ENCODE measurements at places on chromosomes 5 and 9. TPM values are rescaled to one million over a fixed set of nuclear protein-coding genes. Genes with fewer than 3 reads are reported as not detected.

Gene LIX1
- total RNA-seq, result not detected

Gene DCTN4
- 78.8 TPM for total RNA-seq

- H3K36me3 ChIP-seq, result no peaks in the 10 kb centered on the region
- DNase-seq, result no peak
- H3K4me3 ChIP-seq, result no peak overlapping the region
- H3K27me3 ChIP-seq, result no peaks in the 10 kb centered on the region
- H3K27ac ChIP-seq, result no peak overlapping the region
- H3K4me1 ChIP-seq, result no peaks in the 10 kb centered on the region
Measured at GRCh38 chr5:143176048-143176447, 227.4 kb downstream of the NR3C1 start.

Gene SPAG8
- 0.39 TPM for total RNA-seq

Gene ADCY2
- 0.15 TPM for total RNA-seq

- H3K27me3 ChIP-seq, result no peaks in the 10 kb centered on the region
- H3K36me3 ChIP-seq, result no peaks in the 10 kb centered on the region
- H3K4me1 ChIP-seq, result peaks cover 54% of the 10 kb centered on the region
- peak; percentile 40 for DNase-seq
- peak overlapping the region; percentile 46 for H3K27ac ChIP-seq
- peak overlapping the region; percentile 68 for H3K4me3 ChIP-seq
Measured at GRCh38 chr5:176818391-176819098, 8.2 kb downstream of the UNC5A start.

GRCh38 chr5:141703133-141703561 is 21.1 kb upstream of the ARAP3 start:
- no peak overlapping the region for H3K4me3 ChIP-seq
- no peaks in the 10 kb centered on the region for H3K27me3 ChIP-seq
- no peak overlapping the region for H3K27ac ChIP-seq
- DNase-seq, result no peak
- H3K4me1 ChIP-seq, result no peaks in the 10 kb centered on the region

Gene PCDHA11
- 0.27 TPM for total RNA-seq

DNA sequence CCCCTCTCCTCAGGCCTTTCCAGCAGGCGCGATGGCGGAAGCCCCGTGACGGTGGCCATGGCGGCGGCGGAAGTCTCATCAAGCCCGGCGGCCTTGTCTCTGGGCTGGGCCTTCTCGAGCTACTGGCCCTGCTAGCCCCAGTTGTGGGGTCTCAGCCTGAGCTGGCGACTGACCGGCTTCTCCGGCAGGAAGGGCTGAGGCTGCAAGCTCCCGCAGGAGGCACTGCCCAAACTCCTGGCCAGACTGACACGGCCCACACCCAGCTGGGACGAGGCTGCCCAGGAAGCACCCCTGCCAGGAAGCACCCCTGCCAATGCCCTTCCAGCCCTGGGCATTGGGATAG is 88.5 kb upstream of the ANKH start:
- no peak for DNase-seq
- no peaks in the 10 kb centered on the region for H3K36me3 ChIP-seq
- H3K27ac ChIP-seq, result no peak overlapping the region
- peaks cover 6% of the 10 kb centered on the region for H3K4me1 ChIP-seq

Gene PCDHGA11
- total RNA-seq, result 0.39 TPM
